Fibroblast of lung (primary cell): ENCODE measurements at places on chromosomes 6 and 20. TPM values are rescaled to one million over a fixed set of nuclear protein-coding genes. Genes with fewer than 3 reads are reported as not detected.

The PRSS35 gene
- 5.1 and 6.8 TPM in 2 replicates for total RNA-seq

DNA sequence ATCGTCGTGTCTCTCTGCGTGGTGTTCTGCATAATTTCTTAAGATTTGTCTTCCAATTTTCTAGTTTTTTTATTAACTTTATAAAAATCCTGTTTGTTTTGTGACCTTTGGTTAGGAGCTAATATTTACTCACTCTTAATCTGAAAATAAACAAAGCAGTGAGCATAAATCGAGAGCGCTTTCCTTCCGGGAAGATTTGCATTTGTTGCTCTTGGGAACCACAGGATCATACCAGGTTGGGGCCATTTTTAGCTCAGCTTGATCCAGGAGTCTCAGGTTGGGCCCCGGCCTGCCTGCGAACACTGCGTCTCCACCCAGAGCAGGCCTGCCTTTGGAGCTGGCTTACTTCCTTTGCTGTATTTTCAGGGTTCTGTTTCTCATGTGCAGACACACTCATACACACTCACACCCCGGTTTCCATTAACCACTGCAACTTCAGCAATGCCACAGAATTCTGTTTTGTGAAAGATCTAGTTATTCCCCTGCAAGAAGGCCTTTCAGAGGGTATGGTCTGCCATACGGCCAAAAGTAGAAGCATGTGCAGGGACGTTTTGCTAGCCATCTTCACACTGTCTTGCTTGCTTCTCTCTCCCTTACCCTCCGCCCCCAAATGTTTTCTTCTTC, 17.3 kb downstream of the BPHL start:
- no peaks in the 10 kb centered on the region for H3K36me3 ChIP-seq
- H3K4me1 ChIP-seq: peaks cover 14% of the 10 kb centered on the region
- H3K27me3 ChIP-seq: no peaks in the 10 kb centered on the region
- H3K27ac ChIP-seq: no peak overlapping the region
- H3K4me3 ChIP-seq: no peak overlapping the region

DNA sequence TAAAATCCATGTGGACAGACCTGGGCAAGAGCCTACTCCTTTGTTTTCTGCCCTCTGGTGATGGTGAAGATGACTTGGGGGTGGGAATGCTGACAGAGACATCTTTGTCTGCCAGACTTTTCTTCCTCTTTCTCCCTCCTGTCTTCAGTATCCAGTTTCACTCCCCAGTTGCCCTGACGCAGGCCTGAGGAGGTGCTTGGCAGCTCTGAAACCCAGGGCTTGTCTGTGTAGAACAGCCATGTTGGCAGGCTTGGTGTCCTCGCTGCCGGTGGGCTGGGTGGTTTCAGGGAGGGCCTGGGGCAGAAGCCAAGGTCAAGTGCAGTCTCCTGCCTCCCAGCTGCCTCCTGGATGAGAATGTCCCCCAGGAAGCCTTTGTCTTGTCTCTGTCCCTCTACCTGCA, 22.5 kb downstream of the CCDC167 start:
- H3K27me3 ChIP-seq: no peaks in the 10 kb centered on the region
- no peaks in the 10 kb centered on the region for H3K4me1 ChIP-seq
- no peak overlapping the region for H3K4me3 ChIP-seq
- no peak for DNase-seq

The CUTA gene
- 105 and 127 TPM in 2 replicates for total RNA-seq

- H3K4me1 ChIP-seq: no peaks in the 10 kb centered on the region
- H3K27ac ChIP-seq: no peak overlapping the region
- H3K27me3 ChIP-seq: no peaks in the 10 kb centered on the region
- H3K4me3 ChIP-seq: no peak overlapping the region
- peak; percentile 48 for DNase-seq
- no peaks in the 10 kb centered on the region for H3K36me3 ChIP-seq
These were observed 27.2 kb upstream of the CNKSR3 start for GRCh38 chr6:154537511-154538325.

GRCh38 chr6:113010196-113010989, 663.3 kb downstream of the RFPL4B start:
- peaks cover 3% of the 10 kb centered on the region for H3K4me1 ChIP-seq
- H3K36me3 ChIP-seq: no peaks in the 10 kb centered on the region
- no peak for DNase-seq
- H3K27ac ChIP-seq: no peak overlapping the region
- H3K27me3 ChIP-seq: no peaks in the 10 kb centered on the region

DNA sequence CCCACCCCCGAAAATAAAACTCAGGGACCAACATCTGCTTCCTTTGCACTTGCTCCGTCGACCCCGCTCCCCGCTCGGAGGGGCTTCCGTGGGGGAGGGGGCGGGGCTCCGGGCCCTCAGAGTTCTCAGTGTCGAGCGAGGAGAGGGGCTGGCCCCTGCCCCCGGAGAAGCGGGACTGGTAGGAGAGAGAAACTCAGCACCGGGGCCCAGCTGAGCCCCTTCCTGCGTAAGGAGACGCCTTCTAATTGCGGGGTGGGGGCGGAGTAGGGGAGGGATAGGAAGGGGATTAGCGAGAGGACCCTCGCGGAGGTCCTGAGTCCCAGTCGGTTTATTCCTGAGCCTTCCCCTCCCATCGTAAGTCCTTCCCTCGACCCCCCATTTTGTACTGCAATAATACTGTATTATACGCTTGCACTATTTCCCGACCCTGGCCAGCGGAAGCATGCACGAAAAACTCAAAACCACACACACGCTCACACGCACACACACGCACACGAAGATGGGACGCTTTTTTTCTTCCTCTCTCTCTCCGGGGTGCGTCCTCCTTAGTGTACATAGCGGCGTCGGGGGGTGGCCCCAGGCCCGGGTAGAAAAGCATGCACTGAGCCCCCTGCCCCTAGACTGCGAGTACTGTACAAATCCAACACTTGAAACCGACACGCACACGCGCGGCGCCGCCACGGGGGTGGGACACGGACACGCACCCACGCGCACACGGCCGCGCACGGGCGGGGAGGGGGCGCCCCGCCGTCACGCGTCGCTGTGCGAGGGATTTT, 22.1 kb upstream of the SLC22A7 start:
- no peaks in the 10 kb centered on the region for H3K4me1 ChIP-seq
- H3K27ac ChIP-seq: no peak overlapping the region
- peak; percentile 16 for DNase-seq
- H3K4me3 ChIP-seq: no peak overlapping the region

The CLDN20 gene
- total RNA-seq: not detected in 2 replicates

DNA sequence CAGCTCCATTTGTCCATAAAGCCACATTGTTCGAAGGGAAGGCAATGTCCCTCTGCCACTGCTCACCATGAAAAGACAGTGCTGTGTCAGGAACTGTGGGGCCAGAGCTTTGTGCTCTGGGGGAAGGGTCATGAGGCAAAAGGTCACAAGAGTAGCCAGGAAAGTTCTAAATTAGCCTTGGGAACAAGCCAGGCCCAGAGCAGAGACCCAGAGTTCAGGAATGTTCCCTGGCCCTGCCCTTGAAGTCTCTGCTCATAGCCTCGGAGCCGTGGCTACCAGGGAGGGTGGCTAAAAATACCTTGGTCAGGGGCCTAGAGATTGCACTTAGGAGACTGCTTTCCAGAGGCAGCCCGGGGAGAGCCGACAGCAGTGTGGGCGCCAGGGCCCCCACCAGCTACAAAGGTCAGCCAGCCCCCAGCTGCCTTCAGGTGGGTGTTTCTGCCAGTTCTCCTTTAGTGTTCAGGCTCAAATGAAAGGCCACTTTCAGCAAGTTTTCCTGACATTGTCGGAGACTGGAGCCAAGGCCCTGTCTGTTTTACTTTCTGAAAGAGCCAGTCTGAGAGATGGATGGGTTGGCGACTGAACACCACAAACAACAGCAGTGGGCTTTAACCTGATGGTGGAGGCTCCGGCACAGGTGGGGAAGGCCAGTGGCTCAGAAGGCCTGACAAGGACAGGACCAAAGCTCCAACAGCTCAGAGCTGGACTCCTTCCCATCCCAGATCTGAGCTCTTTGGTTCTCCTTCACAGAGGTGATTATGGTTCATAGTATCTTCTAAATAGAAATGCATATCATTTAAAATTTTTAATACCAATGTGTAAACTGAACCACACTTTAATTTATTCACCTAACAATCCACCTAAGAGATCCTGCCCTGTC, 76.2 kb downstream of the CDH26 start:
- no peak for DNase-seq
- H3K27ac ChIP-seq: no peak overlapping the region
- no peaks in the 10 kb centered on the region for H3K36me3 ChIP-seq
- H3K4me1 ChIP-seq: no peaks in the 10 kb centered on the region
- no peak overlapping the region for H3K4me3 ChIP-seq
- H3K27me3 ChIP-seq: peaks cover 4% of the 10 kb centered on the region

- no peak overlapping the region for H3K27ac ChIP-seq
- no peak overlapping the region for H3K4me3 ChIP-seq
- no peaks in the 10 kb centered on the region for H3K36me3 ChIP-seq
These were observed 401.2 kb upstream of the SULF2 start for GRCh38 chr20:48186447-48186846.

DNA sequence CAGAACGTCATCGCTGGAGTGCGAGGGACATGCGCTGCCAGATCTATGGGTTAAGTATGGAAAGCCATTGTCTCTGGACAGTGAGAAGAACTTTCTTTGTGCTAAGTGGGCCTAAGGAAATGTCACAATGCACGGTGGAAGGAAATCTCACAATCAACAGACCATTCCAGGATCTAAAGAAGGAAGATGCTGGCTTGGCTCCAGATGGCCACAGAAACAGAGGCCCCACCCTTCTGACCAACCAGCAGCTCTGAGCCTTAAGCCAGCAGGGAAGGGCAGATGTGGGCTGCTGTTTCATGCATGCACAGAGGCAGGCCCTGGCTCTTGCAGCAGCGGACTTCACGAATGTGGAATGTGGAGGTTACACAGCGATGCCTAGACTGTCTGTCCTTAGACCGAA, 156.3 kb downstream of the SOBP start:
- H3K27me3 ChIP-seq: no peaks in the 10 kb centered on the region
- H3K4me1 ChIP-seq: peaks cover 2% of the 10 kb centered on the region
- H3K27ac ChIP-seq: no peak overlapping the region
- H3K4me3 ChIP-seq: no peak overlapping the region

- no peaks in the 10 kb centered on the region for H3K27me3 ChIP-seq
- no peaks in the 10 kb centered on the region for H3K4me1 ChIP-seq
- H3K36me3 ChIP-seq: no peaks in the 10 kb centered on the region
- H3K27ac ChIP-seq: no peak overlapping the region
- DNase-seq: no peak
- no peak overlapping the region for H3K4me3 ChIP-seq
These were observed 75.8 kb downstream of the ADGRB3 start for GRCh38 chr6:68710916-68711315.

GRCh38 chr20:46802722-46803121, 91.9 kb upstream of the EYA2 start:
- no peaks in the 10 kb centered on the region for H3K36me3 ChIP-seq
- no peak for DNase-seq
- H3K27ac ChIP-seq: no peak overlapping the region
- H3K4me3 ChIP-seq: no peak overlapping the region
- H3K4me1 ChIP-seq: no peaks in the 10 kb centered on the region

The BTN1A1 gene
- total RNA-seq: not detected in 2 replicates

The C4A gene
- 21.1 and 46.0 TPM in 2 replicates for total RNA-seq

The BPIFB4 gene
- not detected in 2 replicates for total RNA-seq

The CRISP2 gene
- not detected in 2 replicates for total RNA-seq

The DSP gene
- under 0.01 TPM in 1 of 2 replicates, not detected in the other for total RNA-seq

The SLC26A8 gene
- total RNA-seq: not detected in 2 replicates

DNA sequence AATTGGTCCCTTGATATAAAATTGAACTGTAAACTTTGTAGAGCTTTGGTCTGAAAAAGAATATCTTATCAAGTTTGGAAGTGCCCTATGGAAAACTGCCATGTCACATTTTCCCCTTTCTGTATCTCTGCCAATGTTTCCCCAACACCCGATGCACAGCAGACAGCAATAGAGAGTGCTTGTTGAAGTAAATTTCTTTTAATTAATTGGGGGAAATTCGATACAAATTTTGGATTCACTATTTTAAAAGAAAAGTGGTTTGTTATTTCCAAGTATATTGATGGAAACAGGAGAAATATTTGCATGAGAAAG, 208.1 kb downstream of the OGFRL1 start:
- peak overlapping the region; percentile 72 for H3K27ac ChIP-seq
- no peak overlapping the region for H3K4me3 ChIP-seq
- no peaks in the 10 kb centered on the region for H3K27me3 ChIP-seq
- no peaks in the 10 kb centered on the region for H3K4me1 ChIP-seq
- DNase-seq: no peak
- no peaks in the 10 kb centered on the region for H3K36me3 ChIP-seq
